ENCODE measurements at places on chromosomes 11 and 22.

DNA sequence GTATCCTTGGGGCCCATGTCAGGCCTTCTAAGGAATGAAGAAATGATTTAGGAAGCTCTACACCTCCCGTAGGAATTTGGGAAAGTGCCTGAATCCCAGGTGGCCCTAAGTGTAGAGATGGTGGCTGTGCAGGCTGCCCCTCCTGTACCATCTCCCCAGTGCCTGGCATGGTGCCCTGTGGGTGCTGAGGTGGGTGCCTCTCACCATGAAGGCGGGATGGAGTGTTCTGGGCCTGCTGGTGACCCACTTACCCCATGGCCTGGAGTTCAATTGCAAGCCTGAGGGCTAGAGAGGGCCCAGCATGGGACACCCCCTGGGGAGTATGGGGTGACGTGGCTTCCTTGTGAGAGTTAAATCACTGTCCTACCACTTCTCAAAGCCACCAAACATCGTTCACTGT, 19.8 kb downstream of the SAMM50 start:
- DNase-seq: no peak

DNA sequence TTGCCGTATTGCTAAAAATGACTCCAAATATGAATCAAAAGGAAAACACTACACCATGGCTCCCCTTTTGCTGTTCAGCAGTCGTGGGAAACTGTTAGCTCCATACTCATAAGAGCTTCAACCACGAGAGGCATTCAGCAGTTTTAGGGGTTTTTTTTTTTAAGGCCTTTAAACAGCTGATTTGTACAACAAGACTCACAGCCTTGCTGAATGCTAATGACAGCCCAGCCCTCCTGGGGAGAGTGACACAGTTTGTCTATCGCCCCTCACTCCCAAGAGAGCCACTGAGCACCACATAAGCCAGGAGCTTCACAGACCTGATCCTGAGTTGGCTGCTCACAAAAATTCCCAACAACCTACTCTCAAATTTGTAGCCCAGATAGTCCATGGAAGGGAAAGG, 32.4 kb downstream of the GALNT18 start:
- DNase-seq: no peak

DNA sequence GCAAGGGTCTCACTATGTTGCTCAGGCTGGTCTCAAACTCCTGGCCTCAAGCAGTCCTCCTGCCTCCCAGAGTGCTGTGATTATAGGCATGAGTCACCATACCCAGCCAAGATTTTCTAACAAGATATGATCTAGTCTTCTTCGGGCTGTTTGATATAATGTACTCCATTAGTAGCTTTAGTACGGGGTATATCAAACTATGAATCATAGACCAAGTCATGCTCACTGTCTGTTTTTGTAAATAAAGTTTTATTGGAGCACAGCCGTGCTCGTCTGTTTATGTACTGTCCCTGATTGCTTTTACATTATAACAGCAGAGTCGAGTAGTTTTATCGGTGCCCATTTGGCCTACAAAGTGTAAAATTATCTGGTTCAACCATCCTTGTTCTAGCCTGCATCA, 43.9 kb upstream of the GRIK4 start:
- no peak for DNase-seq

DNA sequence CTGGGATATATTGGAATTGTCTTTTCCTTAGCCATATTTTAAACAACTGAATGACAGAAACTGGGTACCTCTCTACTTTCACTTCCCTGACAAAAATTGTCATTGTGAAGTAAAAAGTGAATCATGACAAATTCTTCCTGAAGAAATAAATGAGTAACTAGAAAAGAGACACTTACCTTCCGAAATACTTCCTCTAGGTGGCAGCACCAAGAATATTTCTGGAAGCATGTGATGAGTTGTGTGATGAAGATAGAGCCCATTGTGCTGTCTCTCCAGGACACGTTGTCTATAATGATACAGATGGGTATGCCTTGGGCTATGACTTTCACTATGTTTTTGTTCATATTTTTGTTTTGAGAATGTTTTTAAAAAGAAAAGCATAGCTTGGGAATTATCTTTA, 21.5 kb downstream of the CASP4 start:
- no peak for DNase-seq

DNA sequence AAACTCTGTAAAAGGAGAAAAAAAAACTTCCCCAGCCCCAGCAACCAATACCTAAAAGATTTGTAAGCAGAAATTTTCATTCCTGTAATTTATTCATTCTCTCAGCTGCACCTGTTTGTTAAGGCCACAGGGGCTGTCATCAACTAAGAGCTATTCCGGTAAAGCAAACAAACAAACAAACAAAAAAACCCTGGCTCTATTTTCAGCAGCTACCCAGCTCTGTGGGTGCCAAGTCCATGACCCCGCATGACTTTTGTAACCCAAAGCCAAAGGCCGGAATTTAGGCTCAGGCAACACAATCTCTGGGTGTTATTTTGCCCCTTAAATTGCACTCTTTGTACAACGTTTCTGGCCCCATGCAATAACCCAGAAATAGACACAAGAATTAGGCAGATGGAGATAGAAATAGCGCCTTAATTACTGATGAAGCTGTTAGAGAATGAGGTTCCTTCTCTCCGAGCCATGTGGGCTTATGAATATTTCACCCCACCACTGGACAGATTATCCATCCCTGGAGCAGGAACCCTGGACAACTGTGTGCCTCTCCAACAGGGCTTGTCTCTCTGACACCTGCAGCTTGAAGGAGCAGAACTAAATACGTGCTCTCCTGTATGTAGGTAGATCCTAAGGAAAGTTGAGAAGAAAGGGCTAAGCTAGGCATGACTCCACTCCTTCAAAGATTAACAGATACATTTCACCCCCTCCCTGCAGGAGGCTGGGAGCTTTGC, 29.4 kb downstream of the APOL6 start:
- no peak for DNase-seq

GRCh38 chr11:90349731-90350130, 126.9 kb upstream of the CHORDC1 start:
- no peak for DNase-seq

DNA sequence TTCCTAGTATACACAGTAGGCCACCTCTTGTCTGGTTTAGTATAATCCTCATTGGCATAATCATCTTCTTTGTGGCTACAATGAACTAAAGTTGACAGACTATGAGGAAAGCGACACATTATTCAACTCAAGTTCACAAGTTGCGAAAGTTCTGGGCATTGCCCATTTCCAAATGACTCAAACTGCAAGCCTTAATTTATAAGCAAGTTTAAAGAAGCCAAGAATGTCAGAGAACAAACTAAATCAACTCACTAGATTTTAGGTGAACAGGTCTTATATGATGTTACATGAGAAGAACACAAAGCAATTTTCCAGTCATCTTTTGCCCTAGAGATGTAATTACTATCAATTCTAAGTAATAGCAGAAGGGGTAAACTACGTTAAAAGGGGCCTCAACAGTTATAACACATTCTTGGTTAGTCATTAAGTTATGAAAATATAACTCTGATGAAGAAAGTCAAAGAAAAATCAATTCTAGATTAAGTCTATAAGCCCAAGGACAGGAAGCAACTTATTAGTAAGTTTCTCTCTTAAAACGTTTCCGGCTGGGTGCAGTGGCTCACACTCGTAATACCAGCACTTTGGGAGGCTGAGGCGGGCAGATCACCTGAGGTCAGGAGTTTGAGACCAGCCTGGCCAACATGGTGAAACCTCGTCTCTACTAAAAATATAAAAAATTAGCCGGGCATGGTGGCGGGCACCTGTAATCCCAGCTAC, 21.5 kb downstream of the PICALM start:
- DNase-seq: no peak
